ENCODE measurements at places on chromosomes 12 and 14. TPM values are rescaled to one million over a fixed set of nuclear protein-coding genes. Genes with fewer than 3 reads are reported as not detected.

The SLC25A21 gene
- total RNA-seq: 0.77 TPM

The SSPN gene
- total RNA-seq: 114 TPM

The PLCZ1 gene
- 0.59 TPM for total RNA-seq

The AJUBA gene
- total RNA-seq: 7.0 TPM

The CCDC175 gene
- not detected for total RNA-seq

The PPP1R3E gene
- 8.3 TPM for total RNA-seq

The CCDC38 gene
- 0.24 TPM for total RNA-seq

The P2RX7 gene
- 1.3 TPM for total RNA-seq

The TAS2R30 gene
- 0.97 TPM for total RNA-seq

The ZNF385A gene
- total RNA-seq: 24.2 TPM

The TMPRSS12 gene
- total RNA-seq: not detected

The KDM2B gene
- 11.2 TPM for total RNA-seq

The GPR65 gene
- total RNA-seq: 1.0 TPM

The CCDC60 gene
- not detected for total RNA-seq

The POLE2 gene
- 1.0 TPM for total RNA-seq

The CLEC7A gene
- 7.4 TPM for total RNA-seq

The AP1G2 gene
- total RNA-seq: 16.5 TPM

The LRTM2 gene
- total RNA-seq: not detected

The OR4E1 gene
- not detected for total RNA-seq

The KRT5 gene
- total RNA-seq: 4.6 TPM

The SLC6A15 gene
- not detected for total RNA-seq

The IAPP gene
- total RNA-seq: not detected

The PPM1H gene
- total RNA-seq: 4.3 TPM

The PMCH gene
- not detected for total RNA-seq

The SH2B3 gene
- total RNA-seq: 27.1 TPM

The MYL6B gene
- total RNA-seq: 40.5 TPM

Measured in left cardiac atrium (tissue), 4 donors.